Activated CD8-positive, alpha-beta memory T cell treated with anti-CD3 and anti-CD28 coated beads, Interleukin-2, amount 10 ng/mL, durations not matched to agents 7 days and 5 days (primary cell): ENCODE measurements at places on chromosomes 12 and 14. TPM values are rescaled to one million over a fixed set of nuclear protein-coding genes. Genes with fewer than 3 reads are reported as not detected.

The JAG2 gene
- 0.76 TPM for total RNA-seq

The SLC10A1 gene
- total RNA-seq = not detected

The PRKD1 gene
- total RNA-seq = not detected

DNA sequence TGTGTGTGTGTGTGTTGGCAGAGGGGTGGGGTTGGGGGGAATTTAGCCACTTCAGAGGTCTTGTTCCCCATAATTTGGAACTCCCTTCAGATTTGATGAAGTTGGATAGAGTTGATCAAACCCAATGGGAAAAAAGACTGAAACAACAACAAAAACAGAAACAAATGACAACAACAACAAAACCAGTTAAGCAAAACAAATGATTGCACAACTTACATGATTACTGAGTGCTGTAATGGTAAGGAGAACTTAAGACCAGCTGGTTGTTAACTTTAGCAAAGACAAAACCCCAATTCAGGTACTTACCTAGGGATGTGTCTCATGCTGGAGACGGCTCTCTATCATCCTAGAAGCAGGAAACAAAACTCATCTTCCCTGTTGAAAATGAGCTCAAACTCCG lies 107.8 kb upstream of the DDHD1 start:
- no peak overlapping the region for H3K27ac ChIP-seq
- H3K36me3 ChIP-seq = peaks cover 3% of the 10 kb centered on the region
- H3K4me1 ChIP-seq = no peaks in the 10 kb centered on the region
- H3K27me3 ChIP-seq = peaks cover 2% of the 10 kb centered on the region

- no peaks in the 10 kb centered on the region for H3K36me3 ChIP-seq
- peaks cover 16% of the 10 kb centered on the region for H3K4me1 ChIP-seq
- no peak overlapping the region for H3K27ac ChIP-seq
Observed at GRCh38 chr12:123931686-123932321, 40.8 kb downstream of the CCDC92 start.

GRCh38 chr14:34425095-34425851 lies 36.8 kb downstream of the SPTSSA start:
- no peak for DNase-seq
- H3K27ac ChIP-seq = no peak overlapping the region
- H3K4me3 ChIP-seq = no peak overlapping the region
- no peaks in the 10 kb centered on the region for H3K36me3 ChIP-seq
- no peaks in the 10 kb centered on the region for H3K4me1 ChIP-seq

DNA sequence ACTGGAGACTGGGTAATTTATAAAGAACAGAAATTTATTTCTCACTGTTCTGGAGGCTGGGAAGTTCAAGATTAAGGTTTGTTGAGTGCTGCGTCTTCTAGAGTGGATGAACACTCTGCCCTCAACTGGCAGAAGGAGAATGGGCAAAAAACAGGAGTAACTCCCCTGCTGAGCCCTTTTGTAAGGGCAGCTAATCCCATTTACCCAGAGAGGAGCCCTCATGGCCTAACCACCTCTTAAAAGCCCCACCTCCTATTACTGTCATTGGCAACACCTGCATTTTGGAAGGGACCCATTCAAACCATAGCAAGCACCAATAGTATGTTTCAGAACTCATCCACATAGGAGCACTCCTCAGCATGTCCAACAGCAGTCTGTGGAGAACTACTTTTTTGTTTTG lies 47.4 kb downstream of the BORCS5 start:
- peaks cover 55% of the 10 kb centered on the region for H3K4me1 ChIP-seq
- DNase-seq = no peak
- H3K27ac ChIP-seq = peak overlapping the region; percentile 13

GRCh38 chr14:68208626-68209317 lies 389.2 kb downstream of the RAD51B start:
- H3K27ac ChIP-seq = peak overlapping the region; percentile 33
- H3K27me3 ChIP-seq = no peaks in the 10 kb centered on the region
- peaks cover 2% of the 10 kb centered on the region for H3K36me3 ChIP-seq
- peak overlapping the region; percentile 12 for H3K4me3 ChIP-seq
- no peak for DNase-seq
- peaks cover 42% of the 10 kb centered on the region for H3K4me1 ChIP-seq

DNA sequence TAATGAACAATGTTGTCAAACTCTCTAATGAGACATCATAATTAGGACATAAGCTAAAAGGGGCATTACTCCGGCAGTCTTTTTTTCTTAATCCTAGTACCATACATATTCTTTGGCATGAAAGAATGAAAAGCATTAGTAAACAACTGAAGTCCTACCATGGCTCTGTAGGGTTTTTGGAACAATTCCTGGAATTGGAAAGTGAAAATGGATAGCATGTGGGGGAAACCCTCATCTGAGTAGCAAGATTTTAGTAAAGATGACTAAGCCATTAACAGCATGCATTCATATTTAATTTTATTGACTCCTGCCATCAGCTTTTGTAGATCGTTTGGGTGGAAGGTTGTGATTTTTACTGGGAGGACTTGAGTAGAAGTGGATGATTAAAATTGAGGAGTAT lies 216.2 kb upstream of the PDZRN4 start:
- H3K27me3 ChIP-seq = no peaks in the 10 kb centered on the region
- H3K4me1 ChIP-seq = no peaks in the 10 kb centered on the region
- H3K27ac ChIP-seq = no peak overlapping the region
- H3K36me3 ChIP-seq = no peaks in the 10 kb centered on the region
- DNase-seq = no peak

- peaks cover 15% of the 10 kb centered on the region for H3K4me1 ChIP-seq
- peaks cover 34% of the 10 kb centered on the region for H3K27me3 ChIP-seq
- H3K27ac ChIP-seq = no peak overlapping the region
- peaks cover 8% of the 10 kb centered on the region for H3K36me3 ChIP-seq
- no peak overlapping the region for H3K4me3 ChIP-seq
- DNase-seq = no peak
Observed at GRCh38 chr12:27437839-27438238, 8.7 kb upstream of the SMCO2 start.

DNA sequence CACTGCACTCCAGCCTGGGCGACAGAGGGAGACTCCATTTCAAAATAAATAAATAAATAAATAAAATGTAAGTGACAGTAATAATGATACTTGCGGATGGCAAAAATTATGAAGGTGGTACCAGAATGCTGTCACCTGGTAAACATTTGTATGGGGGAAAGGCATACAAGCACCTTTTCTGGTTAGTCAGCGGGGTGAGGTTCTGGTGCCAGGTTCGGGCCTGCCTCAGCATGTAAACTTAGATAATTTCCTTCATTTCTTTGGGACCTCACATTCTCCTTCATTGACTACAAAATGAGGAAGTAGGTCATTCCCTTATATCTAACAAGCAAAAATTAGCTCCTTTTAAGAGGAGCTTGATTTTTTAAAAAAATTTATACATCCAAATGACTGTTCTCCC lies 10.8 kb downstream of the VTI1B start:
- peaks cover 29% of the 10 kb centered on the region for H3K4me1 ChIP-seq
- no peak overlapping the region for H3K4me3 ChIP-seq
- DNase-seq = no peak
- no peaks in the 10 kb centered on the region for H3K27me3 ChIP-seq
- H3K36me3 ChIP-seq = peaks cover 11% of the 10 kb centered on the region
- H3K27ac ChIP-seq = no peak overlapping the region

DNA sequence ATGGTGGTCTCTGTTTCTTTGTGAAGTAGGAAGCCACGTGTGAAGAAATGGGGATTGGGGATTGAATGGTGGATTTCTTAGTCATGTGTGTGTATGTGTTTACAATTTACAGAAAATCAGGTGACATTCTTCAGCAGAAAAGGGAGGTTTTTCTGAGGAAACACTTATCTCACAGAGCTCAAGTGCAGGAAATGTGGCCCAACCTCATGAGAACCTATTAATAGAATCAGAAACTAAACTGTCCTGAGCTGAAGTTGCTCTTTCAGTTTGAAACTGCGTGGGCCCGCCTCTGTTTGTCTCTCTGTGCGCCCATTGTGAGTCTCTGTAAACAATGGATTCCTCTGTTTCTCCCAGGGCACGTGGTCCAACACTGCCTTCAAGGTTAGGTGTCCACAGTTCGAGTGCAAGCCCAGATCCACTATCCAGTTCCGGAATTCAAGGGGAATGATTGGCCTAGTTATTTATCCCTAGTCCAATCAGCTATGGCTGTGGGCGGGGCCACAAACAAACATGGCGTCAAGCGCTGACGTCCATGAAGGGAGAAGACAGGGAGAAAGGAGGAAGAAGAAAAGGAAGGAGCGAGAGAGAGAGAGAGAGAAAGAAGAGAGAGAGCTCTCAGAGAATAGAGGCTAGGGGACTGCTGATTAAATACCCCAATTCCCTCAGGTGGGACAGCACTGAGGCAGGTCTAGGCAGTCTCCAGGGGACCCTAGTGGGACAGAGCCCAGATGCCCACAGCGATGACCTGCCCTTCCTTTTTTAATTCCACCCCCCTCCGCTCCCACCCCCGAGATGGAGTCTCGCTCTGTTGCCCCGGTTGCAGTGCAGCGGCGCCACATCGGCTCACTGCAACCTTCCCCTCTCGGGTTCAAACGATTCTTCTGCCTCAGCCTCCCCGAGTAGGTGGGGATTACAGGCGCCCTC lies 31.4 kb upstream of the C12orf76 start:
- peaks cover 5% of the 10 kb centered on the region for H3K36me3 ChIP-seq
- peak; percentile 91 for DNase-seq
- no peaks in the 10 kb centered on the region for H3K27me3 ChIP-seq
- peak overlapping the region; percentile 99 for H3K27ac ChIP-seq

DNA sequence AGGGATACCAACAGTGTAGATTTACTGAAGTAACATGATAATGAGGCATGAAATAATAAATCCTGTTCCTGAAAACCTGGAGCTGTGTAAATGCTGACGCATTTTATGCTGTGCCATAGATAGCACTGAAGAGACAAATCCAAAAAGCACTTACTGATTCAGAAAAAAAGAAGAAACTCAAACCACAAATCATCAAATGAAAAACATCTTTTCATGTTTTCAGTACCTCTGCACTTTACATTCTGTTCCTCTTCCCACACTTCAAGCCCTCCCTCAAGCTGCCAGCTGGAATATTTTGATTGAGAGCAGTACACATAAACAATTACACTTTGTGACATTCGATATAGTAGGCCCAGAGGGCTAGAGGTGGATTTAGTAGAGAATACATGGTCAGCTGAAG lies 362.3 kb downstream of the NAV3 start:
- H3K36me3 ChIP-seq = no peaks in the 10 kb centered on the region
- H3K27ac ChIP-seq = no peak overlapping the region
- H3K27me3 ChIP-seq = no peaks in the 10 kb centered on the region
- H3K4me3 ChIP-seq = no peak overlapping the region
- H3K4me1 ChIP-seq = no peaks in the 10 kb centered on the region
- no peak for DNase-seq
